NCI-H524 (cell line): ENCODE measurements at places on chromosomes 1 and 21.

DNA sequence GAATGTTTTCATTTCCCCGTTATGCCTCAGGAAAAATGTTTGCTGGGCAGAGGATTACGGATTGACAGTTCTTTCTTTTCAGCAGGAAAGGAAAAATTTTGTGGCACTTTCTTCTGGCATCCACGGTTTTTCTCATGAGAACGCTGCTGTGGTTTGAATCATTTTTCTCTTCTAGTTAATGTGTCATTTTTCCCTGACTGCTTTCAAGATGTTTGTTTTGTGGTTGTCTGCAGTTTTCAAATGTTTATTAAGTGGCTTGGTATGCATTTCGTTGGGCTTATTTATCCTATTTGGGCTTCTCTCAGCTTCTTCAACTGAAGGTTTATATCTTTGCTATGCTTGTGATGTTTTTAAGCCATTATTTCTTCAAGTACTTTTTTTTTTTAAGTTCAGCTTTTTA, 359.0 kb downstream of the RGS7 start:
- no peak for DNase-seq

DNA sequence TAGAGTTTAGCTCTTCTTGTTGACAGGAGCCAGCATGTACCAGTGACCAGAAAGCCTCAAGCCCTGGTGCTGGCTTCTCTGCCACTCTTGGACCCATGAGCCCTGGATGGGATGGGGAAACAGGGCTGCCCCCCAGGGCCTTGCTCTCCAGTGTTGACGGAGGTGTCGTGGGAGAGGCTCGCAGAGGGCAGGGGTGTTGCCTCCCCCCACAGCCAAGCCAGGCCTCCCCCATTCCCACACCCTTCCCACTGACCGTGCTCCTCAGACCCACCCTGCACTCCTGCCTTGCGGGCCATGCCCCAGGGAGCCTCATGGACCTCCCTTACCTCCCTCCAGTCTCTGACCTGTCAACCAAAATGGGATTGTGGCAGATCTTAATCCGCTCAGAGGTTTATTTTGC, 123.8 kb upstream of the COL6A1 start:
- DNase-seq: no peak

DNA sequence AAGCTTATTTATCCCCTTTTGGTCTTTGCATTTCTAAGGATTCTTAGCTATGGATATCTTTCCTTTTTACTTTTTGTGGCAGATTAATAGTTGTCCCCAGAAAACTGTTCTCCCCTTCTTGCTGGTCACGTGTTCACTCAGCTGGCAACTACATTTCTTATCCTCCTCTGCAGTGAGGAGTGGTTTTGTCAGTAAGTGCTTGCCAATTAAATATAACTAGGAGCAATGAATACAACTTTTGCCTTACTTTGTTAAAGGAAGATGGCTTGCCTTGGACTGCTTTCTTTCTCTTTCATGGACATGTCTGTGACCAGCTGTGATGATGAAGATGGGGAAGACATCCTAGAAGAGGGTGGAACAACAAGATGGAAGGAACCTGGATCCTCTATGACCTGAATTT, 15.6 kb upstream of the ALG14 start:
- no peak for DNase-seq

GRCh38 chr1:89822109-89822962, 1.5 kb downstream of the LRRC8D start:
- DNase-seq: peak; percentile 47

- DNase-seq: peak; percentile 58
These were observed 96.6 kb downstream of the FGGY start for GRCh38 chr1:59393211-59394180.

DNA sequence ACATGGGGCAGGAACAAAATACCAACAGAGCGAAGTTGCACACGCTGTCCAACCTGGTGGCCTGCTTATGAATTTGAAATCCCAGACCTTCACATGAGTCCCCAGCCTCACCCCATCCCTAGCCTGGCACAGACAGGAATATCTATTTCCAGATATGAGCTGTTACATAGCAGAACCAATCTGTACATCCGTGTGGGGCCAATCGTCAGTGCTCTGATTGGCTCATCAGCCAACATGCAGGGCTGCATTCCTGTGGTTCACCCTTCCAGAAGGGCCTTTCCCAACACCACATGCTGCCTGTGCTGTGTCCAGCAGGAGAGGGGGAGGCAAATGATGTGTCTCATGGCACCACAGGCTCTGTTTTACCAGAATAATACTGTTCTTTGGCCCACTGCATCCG, 31.3 kb downstream of the CCN1 start:
- DNase-seq: no peak
